ENCODE measurements at places on chromosomes 3 and 15.
A peak's percentile ranks its signal among the peaks of the same experiment; 100 is the strongest.

- DNase-seq: no peak
Measured at GRCh38 chr3:66198437-66199088, 22.2 kb upstream of the SLC25A26 start.

DNA sequence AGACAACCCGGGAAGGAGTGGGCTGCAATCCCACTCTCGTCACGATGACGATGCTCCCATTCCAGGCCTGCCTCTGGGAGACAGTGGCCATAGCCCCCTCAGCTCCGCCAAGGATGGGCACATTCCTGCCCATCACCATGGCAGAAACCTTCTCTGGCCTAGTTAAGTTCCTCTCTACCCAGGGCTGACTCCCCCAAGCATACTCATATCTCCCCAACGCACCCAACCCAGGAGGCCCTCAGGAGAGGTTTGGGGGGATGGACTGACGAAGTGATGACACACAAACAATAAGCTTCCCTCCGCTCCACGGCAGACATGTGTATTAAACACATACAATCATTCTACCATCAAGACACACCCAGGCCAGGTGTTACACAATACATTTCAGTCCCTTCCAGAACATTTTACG, 60.1 kb downstream of the VGLL4 start:
- DNase-seq: no peak

DNA sequence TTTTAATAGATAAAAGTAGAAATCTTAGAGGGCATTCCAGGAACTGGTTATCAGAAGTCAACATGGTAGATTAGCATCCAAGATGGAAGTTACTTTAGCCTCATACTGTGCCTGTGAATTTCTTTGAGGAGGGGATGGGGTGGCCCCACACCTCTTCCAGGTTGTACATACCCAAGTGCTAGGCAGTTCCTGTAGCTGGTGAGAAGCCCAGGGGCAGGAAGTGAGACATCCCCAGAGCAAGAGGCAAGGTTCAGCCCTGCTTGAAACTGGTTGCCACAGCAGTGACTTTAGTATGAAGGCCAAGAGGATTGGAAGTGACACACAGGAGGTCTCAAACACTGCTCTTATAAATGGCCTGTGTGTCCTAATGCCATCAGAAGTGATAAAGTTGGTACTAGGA, 11.9 kb downstream of the GTPBP8 start:
- peak; percentile 63 for DNase-seq

DNA sequence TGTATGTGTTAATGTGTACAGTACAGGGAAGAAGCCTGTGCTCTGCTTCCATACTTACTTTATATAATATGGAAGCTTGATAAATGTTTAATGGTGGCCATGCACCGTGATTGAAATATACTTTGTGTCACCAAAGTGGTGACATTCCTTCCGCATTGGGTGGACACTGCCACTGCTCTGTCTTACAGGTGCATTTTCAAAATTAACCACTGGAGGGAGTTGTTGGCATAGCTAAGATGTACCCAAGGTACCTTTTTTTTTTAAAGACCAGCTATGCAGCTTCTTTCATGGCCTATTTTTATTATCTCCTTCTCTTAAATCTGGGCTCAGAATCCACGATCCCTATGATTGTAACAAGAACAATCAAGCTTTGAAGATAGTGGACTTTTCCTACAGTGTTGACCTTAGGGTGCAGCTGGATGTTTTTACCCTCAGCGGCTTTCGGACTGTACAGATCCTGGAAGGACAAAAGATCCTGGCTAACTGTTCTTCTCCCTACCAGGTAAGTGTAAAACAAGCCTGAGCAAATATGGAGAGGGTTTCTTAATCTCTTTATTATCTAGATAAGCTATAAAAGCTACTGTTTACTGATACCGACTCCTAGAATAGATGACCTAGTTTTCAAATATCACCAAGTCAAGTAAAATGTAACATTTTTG, 21.6 kb upstream of the PAK6 start:
- no peak for DNase-seq

- no peak for DNase-seq
Measured at GRCh38 chr3:52128118-52128683, 26.0 kb downstream of the POC1A start.

DNA sequence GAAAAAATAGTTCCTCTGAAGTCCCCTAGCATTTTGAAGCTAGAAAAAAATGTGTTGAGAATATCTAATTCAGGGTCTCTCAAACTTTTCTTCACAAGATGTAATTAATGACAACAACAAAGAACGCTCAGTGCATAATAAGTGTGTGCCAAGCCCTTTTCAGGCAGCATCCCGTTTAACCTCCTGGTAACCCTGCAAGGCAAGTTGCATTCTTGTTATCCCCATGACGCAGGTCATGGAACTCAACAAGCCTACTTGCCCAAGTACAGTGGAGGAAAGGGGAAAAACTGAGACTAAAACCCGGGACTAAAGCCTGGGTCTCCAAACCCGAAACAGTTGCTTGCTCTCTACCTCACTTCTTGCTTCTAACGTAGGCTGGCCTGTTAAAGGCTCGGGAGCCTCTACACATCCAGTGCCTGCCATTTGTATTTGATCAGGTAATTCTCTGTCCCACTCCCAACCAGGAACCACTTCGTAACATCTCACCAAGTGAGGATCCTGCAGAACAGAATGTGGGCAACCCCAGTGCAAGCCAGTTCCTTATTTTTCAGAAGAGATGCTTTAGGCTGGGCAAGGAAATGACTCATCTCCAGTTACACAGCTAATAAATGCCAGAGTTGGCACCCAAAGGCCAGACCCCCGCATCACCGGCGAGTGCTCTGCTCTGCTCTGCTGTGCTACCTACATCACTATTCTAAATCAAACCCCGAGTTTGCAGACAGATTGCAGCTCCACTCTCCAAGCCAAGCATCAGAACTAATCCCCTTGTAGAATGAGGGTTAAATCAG, 28.3 kb downstream of the LMCD1 start:
- DNase-seq: no peak

DNA sequence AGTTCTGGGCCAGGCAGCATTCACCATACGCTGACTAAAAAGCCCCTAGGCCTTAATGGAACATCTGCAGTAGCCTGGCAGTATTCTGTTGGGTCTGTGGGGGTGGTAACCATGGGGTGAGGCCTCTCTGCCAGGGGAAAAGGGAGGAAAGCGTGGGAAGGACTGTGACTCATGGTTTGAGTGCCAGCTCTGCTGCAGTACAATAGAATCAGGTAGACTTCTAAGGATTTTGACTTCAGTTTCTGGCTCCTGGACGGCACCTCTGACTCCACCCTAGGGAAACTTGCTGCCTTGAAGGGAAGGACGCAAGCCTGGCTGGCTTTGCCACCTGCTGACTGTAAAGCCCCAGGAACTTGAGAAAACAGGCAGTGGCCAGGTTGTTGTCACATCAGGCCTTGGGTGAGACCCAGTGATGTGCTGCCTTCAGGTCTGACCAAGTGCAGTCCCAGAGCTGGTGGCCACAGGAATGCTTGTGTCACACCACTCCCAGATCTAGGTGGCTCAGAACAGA, 148.6 kb downstream of the SUCNR1 start:
- no peak for DNase-seq

DNA sequence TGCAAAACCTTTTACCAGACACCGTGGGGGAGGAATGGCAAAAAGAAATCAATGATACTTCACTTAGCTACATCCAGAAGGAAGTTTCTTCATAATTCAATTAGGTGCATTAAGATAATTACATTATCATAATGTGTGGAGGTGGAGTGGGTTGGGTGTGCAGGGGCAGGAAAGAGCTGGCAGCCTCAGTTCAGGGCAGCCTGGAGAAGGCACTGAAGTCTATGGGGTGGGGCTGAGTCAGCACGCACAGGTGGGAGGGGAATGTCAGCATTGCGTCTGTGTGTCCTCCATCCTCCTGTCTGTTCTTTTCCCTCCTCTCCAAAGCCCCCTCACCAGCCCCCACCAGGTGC, 278.8 kb downstream of the GABRG3 start:
- no peak for DNase-seq

GRCh38 chr3:165983284-165983683, 146.1 kb upstream of the BCHE start:
- no peak for DNase-seq

DNA sequence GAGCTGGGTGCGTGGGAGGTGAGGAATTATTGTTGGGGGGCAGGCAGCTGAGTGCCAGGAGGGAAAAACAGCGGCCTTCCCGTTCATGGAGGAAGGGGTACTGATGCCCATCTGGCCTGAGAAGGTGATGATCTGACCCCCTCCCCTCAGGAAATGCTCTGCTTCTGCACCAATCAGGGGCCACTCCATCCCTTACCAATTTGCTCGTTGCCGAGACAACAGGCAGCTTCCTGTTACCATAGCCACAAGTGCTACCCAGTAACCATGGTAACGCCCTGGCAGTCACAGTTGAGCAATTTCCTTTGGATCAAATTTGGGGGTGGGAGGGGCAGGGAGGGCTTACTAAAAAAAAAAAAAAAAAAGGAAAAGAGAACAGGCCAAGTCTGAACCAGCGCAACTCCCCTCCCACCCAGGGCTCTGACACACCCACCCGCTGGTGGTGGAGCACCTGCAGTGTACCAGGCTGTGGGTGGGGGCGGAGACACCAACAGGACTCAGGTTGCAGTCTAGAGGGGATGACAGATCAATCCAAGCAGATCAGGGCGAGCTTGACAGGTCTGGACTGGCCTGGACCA, 13.7 kb downstream of the CELF6 start:
- DNase-seq: peak; percentile 74

GRCh38 chr3:60217156-60217911, 1033.9 kb downstream of the FHIT start:
- DNase-seq: no peak
